ENCODE measurements at places on chromosomes 13 and 19.
A peak's percentile ranks its signal among the peaks of the same experiment; 100 is the strongest.

GRCh38 chr19:11130824-11131455 lies 24.6 kb downstream of the SPC24 start:
- peak; percentile 67 for DNase-seq

DNA sequence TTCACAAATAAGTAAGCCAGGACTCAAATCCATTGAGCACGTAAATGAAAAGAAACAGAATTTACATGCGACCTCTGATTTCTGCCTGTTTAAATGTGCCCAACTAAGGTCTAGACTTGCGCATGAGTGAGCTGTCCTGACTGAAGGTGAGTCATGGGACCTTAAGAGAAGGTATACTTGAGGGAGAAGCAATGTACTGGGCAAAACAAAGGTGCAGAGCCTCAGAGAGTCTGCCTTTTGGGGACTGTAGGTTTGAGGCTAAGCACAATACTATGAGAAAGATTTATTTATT lies 45.8 kb downstream of the UFM1 start:
- no peak for DNase-seq

DNA sequence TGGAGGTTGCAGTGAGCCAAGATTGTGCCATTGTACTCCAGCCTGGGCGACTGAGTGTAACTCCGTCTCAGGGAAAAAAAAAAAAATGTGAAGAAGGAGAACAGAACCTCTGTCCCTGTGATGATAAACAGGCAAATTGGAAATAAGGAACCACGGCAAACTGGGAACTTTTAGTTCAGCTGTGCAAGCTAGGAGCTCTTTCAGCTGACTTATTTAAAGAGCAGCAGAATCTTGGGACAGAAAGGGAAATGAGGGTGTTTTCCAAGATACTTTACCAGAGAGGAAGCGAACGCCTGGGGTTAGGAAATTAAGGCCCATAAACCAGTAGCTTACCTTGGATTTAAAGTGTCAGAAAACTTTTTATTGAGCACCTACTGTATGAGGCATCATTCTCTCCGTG lies 3.0 kb upstream of the UPF1 start:
- no peak for DNase-seq

DNA sequence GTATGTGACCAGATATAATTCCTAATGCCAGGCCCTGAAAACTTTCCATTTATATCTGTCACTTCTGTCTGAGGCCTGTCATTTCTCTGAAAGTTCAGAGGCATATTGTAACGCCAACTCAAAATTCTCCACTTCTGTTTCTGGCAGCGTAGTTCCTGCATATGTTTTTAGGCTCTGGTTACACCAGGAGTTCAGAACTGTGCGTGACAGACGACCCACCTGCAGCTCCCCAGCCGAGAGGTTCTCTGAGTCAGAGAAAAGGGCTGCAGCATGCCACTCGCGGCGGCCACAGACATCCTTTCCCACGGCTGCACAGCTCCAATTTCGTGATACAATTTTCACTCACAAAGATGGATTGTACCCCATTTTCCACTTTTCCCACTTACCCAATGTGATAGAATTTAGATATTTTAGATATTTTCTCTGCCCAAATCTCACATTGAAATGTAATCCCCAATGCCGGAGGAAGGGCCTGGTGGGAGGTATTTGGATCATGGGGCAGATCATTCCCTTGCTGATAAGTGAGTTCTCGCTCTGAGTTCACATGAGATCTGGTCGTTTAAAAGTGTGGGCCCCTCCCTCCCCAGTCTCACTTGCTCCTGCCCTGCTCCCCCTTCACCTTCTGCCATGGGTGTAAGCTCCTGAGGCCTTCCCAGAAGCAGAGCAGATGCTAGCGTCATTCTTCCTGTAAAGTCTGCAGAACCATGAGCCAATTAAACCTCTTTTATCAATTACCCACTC lies 308.1 kb downstream of the LIG4 start:
- no peak for DNase-seq

GRCh38 chr19:45924891-45925447 lies 10.4 kb upstream of the NANOS2 start:
- DNase-seq, result no peak

- DNase-seq, result no peak
Measured at GRCh38 chr19:40523322-40524047, 53.2 kb upstream of the SHKBP1 start.

DNA sequence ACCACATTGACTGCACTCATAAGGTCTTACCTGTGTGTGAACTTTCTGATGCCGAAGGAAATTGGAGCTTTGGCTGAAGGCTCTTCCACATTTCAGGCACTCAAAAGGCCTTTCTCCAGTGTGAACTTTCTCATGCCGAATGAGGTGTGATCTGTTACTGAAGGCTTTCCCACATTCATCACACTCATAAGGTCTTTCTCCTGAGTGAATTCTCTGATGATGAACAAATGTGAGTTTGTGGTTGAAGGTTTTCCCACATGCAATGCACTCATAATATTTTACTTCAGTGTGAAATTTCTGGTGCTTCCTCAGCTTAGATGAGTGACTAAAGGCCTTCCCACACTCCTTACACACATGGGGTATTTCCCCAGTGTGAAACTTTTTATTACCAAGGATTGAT lies 5.7 kb downstream of the ZNF132 start:
- DNase-seq, result no peak

GRCh38 chr19:1383312-1384084 lies at the start of gene NDUFS7:
TSS of gene NDUFS7 (plus strand) at chr19:1383907. CDS start at chr19:1383927, 20 bp downstream.
- DNase-seq, result peak; percentile 93

DNA sequence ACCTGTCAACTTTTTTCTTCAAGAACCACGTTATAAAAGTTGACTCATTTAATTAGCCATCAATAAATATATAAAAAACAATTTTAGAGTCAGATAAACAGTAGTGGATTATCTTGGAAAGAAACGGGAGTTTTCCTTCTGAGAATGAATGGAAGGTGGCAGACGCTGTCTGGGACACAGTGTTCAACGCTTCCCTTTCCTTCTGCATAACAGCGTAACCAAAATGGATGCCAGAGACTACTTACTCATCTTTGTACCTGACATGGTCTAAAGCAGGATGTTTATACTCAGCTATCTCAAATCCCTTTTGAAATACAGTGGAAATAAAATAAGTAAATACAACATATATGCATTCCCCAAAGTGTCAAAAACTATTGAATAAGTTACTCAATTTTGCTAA lies 195.2 kb downstream of the LHFPL6 start:
- no peak for DNase-seq

GRCh38 chr19:38801359-38802095 lies 11.2 kb downstream of the LGALS4 start:
- no peak for DNase-seq

DNA sequence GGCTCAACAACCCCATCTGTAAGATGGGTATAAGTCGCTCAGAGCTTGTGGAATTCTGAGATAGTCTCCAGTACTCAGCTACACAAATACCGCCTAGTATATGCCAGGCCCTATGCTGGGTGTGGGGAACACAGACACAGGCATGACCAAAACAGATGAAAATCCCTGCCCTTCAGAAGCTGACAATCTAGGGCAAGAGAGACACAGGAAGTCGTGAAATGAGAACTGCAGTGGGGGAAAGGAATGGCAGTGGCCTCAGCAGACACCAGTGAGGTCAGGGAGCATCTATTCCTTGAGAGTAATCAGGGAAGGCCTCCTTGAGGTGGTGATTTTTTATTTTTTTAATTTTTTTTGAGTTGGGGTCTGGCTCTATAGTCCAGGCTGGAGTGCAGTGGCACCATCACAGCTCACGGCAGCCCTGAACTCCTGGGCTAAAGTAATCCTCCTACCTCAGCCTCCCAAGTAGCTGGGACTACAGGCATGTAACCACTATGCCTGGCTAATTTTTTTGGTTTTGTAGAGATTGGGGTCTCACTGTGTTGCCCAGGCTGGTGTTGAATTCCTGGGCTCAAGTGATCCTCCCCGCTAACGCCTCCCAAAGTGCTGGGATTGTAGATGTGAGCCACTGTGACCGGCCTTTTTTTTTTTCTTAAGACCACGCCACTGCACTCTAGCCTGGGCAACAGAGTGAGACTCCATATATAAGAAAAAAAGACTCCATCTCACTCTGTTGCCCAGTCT lies 3.2 kb downstream of the TMIGD2 start:
- no peak for DNase-seq

DNA sequence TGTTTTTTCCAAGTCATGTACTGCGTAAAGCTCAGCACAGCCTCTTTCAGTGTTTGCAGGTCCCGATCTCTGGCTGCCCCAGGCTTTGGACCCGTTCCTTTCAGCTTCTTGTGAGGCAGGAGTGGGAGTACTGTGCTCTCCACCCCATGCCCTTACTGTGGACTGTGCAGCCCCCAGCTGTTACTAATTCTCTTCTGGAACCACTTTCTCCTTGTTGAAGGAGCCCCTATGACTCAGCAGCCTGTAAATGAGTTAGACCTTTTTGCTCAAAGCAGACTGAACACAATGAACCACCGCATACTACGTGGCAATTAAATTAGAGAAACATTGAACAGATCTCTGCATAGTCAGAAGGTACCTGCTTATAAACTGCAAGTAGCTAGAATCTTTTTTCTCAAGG lies 39.0 kb downstream of the SERTM1 start:
- peak; percentile 36 for DNase-seq

- no peak for DNase-seq
Measured at GRCh38 chr13:112870051-112870331, 99.0 kb upstream of the MCF2L start.

- no peak for DNase-seq
Measured at GRCh38 chr13:44648392-44649103, 72.4 kb upstream of the TSC22D1 start.

Measured in left hindlimb (tissue), 1 donor.